ENCODE measurements at places on chromosomes 11 and 22.

DNA sequence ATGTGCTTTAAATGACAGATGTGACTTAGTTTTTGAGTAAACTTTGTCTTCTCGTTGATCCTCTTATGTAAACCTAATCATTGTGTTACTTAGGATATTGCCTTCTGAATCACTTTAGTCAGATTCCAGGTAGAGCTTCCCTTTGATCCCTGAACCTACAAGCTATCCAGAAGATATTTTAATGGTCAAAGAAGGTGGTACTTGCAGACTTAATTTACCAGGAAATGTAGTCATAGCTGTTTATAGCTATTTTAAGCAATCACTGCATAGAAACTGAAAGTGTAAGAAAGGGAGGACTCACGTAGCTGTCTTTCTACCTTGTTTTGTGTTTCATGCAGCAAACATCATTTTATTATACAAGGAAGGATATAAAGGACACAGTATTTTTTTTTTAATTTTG lies 189.5 kb downstream of the DDX10 start:
- no peak for DNase-seq

DNA sequence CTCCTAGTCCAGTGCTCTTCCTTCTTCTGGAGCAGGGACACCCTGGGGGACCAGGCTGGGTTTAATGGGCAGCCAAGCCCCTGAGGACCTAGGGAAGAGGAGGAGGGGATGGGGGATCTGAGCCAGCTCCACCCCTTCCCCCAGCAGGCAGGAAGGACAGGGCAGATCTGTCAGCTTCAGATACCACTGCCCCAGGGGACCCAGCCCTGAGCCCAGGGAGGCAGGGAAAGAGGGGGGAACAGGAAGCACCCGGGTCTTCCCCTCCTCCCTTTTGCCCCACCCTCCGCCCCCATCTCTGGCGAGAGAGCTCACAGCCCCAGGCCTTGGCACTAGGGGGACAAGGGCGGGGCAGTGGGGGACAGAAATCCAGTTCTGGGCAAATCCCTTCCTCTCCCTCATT lies 11.7 kb upstream of the SOX10 start:
- no peak for DNase-seq

DNA sequence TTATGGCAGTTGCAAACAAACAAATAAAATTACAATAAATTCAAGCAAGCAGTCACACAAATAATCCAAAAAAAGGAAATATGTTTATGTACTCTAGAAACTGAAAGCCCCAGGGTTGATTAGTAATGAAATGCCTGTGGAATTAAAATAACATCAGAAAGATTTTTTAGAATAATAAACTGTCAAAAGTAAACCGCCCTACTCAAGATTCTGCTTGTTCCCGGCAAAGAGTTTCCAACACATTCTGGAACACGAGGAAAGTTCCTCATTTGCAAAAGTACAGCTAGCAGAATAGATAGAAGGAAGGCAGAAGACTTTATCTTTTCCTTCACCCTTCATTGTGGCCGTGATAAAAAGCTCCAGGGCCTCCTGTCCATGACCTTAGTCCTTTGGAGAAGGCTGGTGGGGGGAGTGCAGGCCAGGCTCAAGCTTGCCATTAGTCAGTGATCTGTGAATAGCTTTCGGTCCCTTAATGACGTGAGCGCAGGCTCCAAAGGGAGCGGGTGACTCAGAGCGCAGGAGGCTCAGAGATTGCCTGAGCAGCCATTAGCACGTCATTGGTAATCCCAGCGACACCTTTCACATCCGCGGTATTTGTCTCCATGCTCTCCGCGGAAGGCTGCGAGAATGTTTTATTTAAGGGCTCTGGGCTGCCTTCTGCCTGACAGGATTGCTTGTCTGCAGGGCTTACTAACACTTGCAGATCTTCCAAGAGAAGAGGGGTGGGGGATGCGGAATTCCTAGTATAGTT lies 458.3 kb downstream of the METTL15 start:
- DNase-seq = no peak

DNA sequence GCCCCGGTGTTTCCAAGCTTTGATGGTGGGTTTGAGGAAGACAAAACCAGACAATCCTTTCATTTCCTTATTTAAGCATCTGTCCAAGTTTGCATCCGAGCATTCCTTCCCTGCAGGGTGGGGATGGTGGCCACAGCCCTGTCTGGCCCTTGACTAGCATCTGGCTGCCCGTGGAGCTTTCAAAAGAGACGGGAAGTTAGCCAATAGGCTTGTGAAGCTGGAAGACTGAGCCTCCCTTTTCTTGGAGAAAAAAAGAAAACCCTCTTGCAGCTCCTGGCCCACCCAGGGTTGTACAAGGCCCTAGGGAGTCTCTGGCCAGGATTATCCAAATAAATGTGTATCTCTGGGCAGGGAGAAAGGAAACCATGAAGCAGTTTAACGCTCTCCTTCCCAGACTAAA lies 60.6 kb downstream of the MICAL2 start:
- no peak for DNase-seq

DNA sequence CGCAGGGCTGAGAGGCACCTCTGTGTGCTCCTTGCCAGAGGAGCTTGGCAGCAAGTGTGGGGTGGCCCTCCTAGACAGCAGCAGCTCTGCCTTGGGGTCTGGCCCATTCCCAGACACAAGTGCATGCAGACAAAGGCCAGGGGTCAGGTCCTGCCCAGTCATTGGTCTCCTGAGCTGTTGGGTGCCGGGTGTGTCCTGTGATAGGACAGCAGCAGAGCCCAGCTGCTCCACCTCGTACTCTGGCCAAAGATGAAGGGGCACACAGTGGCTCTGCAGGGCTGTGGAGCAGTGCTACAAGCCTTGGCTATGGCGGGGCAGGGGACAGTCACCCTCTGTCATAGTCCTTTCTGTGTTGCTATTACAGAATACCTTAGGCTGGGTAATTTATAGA lies 17.3 kb upstream of the OSBPL5 start:
- DNase-seq = no peak

DNA sequence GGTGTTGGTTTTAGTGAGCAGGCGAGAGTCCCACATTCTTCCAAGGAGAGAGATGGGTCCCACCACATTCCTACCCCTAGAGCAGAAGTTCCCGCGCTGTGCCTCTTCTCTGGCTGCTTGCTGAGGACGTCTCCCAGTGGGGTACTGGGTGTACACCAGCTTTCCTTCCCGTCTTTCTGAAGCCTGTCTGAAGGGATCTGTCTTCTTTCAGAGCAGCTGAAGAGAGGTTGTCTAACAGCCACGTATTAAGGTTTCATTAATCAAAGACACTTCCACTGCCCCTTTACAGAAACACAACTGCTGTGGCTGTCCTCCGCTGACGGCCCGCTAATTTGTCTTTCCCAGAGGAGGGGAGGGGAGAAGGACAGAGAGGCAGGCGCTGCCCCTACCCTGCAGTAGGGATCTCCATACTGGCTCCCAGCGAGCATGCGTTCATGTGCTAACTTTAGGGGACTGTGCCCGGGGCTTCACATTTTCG lies 56.0 kb downstream of the ZBTB16 start:
- DNase-seq = no peak

- DNase-seq = no peak
These were observed 141.2 kb downstream of the MIAT start for GRCh38 chr22:26798462-26799065.

- DNase-seq = no peak
These were observed 15.0 kb upstream of the ALX4 start for GRCh38 chr11:44324749-44325525.

- DNase-seq = no peak
These were observed 164.1 kb upstream of the NCAM1 start for GRCh38 chr11:112797092-112797491.

GRCh38 chr11:7251836-7252682 lies at the start of gene SYT9:
Gene SYT9, plus strand, starts transcription at chr11:7251904. Its CDS starts 283 bp downstream, at chr11:7252187.
- no peak for DNase-seq

DNA sequence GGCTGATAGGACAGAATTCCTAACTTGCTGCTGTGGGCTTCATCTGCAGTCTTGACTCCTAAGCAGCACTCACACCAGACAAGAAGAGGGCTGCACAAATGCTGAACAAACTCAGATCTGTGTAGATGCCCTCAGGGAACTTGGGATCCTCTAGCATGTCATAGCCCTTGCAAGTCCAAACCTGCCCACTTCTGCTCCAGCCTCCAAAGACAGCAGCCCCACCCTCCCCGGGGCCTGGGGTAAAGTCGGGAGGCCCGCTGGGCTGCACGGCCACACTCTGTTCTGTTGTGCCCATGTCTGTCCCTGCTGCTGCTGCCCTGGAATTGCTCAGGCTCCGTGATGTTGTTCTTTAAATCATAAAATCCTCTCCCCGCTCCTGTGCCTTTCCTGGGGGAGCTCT lies 28.3 kb downstream of the DRD2 start:
- no peak for DNase-seq

GRCh38 chr11:44600839-44601383 lies 35.4 kb downstream of the CD82 start:
- DNase-seq = no peak

DNA sequence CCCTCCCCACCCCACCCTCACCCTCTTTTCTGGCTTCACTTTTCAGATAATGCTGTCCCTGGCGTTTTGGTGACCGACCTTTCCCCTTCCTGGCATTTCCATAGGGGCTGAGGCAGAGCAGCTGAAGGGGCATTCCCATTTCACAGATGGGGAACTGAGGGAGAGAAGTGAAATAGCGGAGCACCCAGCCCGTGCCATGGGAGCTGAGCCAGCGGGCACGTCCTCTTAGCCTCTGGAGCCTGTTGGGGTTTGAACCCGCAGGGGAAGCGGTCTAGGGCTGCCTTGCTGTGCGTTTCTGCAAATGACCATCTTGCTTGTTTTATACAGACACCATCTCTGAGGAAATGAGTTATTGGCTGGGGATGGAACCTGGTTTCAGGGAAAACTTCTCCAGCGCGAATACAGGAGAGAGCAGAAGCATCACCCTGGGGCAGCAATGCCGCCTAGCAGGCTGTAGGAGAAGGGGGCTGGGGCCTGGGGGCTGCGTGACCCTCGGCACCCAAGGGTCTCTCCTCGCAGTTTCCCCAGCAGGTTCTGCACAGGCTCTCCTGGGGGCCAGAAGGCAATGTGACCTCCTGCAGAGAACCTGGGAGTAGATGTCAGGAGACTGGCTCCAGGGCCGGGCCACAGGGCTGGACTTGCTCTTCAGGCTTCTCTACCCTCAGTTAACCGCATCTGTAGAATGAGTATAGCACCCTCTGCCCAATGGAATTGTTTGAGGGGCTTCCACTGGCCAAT lies 1.5 kb downstream of the PTPRJ start:
- no peak for DNase-seq

DNA sequence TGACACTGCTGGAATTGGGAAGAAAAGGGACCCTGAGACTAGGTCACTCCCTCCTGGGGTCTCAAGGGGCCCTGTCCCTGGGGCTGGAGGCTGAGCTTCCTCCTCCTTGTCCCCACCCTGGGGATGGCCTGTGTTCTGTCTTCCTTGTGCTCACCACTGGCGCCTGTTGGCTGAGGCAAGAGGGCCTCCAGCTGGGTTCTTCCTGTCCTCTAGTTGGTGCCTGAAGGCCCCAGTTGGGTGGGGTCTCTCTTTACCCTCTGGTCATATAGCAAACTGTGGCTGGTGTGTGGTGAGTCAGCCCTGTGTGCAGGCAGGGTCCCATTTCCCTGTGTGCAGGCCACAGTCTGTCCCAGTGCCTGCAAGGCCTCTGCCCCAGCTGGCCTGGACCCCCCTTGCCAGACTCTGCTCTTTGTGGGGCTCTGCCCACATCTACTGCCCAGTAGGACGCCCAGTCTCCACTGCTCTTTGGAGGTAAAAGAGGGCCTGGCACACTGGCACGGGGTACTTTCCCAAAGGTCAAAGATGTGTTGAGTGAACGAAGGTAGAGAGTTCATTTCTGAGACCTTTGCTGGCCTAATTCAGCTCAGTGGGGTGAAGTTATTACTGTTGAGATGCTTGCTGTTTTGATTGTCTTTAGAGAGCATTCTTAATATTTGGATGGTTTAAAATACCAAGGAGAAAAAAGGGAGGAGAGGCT lies 55.1 kb upstream of the CLDN5 start:
- DNase-seq = no peak

- no peak for DNase-seq
These were observed 49.2 kb downstream of the GRAMD1B start for GRCh38 chr11:123479048-123479837.

DNA sequence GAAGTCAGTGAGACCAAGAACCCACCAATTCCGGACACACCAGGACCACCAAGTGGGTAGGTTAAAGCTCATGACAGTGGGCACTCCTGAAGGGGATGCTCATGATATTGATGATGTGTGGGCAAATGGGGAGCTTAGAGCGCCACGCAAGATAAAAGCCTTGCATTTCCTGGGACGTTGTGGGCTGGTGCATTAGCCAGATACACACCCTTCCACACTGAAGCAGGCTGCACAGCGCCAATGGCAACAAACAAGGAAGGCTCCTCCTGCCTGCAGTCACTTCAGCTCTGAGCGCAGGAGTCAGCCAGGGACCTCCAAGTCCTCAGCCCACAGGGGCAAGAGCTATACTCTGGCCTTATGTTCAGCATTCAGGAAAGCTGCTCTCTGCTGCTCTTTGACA lies 20.6 kb downstream of the TMEM218 start:
- DNase-seq = no peak

DNA sequence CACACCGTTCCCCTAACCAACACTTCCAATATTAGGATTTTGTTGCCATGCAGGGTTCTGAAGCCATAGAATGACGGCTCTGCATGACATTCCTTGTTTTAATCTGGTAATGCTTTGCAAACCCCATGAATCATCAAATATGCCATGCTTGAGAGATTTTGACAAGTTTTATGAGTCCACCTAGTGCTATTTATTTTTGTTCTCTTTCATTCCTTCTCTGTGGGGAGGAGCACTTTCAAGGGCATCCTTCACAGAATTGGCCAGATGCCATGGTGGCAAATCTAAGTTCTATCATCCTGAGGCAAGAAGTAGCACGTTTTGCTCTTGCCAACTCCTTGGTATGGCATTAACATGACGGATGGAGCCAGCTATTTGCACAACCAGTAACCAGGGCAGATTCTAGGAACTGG lies 268.4 kb downstream of the FAM76B start:
- no peak for DNase-seq

- DNase-seq = no peak
These were observed 7.4 kb downstream of the ARHGEF17 start for GRCh38 chr11:73315293-73316020.

DNA sequence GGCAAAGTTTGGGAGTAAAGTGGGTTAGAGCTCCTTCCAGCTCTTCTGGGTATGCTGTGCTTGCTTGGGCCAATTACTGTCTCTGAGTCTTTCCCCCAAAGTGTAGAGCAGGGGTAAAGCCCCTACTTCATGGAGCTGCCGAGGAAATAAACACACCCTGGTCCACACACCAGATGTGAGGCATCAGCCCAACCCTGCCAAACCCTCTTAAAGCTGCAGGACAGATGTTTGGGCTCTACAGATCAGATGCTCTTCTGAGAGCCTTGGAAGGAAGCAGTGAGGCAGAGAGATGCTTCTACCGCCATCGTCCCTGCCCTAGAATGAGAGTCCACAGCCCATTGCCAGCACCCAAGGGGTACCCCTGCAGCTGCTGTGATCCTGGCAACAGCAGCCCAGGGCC lies 64.7 kb downstream of the ELFN2 start:
- no peak for DNase-seq

DNA sequence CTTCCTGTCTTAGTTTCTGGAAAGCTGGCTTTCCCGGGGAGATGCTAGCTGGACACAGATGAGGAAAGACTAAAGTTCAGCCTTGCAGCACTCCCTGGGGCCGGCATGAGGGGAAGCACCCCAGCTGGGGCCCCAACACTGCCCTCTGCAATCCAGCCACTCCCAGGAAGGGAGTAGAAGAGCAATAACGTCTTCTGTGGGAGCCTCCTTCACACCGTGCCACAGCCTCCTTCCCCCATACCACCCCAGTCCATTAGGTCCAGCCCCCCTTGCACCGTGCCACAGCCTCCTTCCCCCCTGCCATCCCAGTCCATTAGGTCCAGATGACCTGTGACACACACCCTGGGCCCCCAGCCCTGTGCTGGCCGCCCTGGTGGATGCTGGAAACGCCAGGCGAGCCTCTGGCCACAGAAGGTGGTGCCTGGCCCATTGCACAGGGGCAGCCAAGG lies 44.1 kb upstream of the PRDM11 start:
- DNase-seq = no peak

GRCh38 chr11:104098555-104098954 lies 62.1 kb downstream of the DDI1 start:
- no peak for DNase-seq
